ENCODE measurements at places on chromosomes 7 and 10. TPM values are rescaled to one million over a fixed set of nuclear protein-coding genes. Genes with fewer than 3 reads are reported as not detected.

- peak; percentile 16 for DNase-seq
These were observed 675.6 kb upstream of the POT1 start for GRCh38 chr7:125605241-125605640.

- DNase-seq, result no peak
These were observed 68.0 kb downstream of the EXOC4 start for GRCh38 chr7:133320891-133321290.

GRCh38 chr7:142030848-142031247, 35.2 kb downstream of the MGAM start:
- DNase-seq, result no peak

- DNase-seq, result no peak
These were observed 138.9 kb upstream of the PTN start for GRCh38 chr7:137482466-137482865.

DNA sequence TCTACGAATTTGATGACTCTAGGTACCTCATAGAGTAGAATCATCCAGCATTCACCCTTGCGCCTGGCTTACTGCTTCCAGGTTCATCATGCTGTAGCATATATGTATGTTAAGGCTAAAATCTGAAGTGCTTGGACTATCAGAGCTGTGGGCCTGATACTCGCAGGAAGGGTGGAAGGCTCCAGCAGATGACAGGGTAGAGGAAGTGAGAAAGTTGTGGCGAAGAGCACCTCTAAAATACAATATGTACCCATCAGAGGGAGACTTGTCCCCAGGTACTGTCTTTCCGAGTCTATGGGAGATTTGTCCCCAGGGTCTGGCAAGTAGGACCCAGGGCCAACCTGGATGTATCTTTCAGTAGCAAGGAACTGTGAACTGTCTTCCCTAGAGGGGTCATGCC, 48.1 kb upstream of the PLEKHA1 start:
- no peak for DNase-seq

DNA sequence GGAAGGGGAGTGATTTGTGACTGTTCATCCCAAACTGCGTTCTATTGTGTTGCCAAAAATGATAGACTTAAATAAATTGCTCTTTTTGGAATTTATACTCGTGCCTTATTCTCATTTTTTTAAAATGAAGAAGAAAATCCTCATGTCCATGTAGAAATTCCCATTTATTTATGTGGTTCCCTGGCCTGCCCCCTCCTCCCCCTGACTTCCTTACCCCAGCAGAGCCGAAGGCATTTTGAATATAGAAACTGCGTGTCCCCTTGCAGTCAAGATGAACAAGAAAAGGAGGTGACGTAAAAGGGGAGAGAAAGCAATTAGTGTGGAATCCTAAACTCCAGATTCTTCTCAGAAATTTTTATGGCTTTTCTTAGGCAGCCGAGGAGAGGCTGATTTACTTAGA, 126.1 kb downstream of the FAM204A start:
- no peak for DNase-seq

- no peak for DNase-seq
These were observed 170.5 kb downstream of the CCDC7 start for GRCh38 chr10:32616438-32616837.

DNA sequence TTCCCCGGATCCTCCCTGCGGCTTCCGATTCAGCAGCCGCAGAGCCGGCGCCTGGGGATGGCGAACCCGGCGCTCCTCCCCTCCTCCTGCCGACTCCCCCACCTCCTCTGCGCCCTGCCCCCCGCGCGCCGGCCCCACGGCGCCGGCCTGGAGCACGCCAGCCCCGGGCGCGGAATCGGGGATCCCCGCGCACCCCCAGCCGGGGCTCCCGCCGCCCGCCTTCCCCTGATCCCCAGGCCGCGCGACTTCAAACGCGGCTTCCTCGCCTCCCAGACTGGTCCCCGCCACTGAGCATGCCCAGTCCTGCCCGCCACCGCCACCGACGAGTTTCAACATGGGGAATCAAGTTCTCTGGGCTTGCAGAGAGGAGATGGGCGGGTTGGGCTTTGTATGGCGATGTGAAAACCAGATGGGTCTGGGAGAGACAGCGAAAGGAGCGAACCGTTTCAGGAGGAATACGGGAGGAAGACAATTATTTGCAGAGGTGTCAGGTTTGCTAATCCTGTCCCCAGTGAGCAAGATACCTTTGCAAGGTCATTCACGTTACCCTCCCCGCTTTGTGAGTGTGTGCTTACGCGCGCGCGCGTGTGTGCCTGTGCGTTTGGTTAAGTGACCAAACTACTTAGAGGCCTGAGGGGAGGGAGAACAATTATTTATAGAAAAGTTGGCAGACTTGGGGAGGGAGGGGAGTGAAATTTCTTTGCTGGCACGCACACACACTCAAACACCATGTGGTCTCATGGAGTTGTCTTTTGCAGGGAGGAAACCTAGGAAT, at the start of gene PANK1:
TSS of gene PANK1 (minus strand) at position 276 of the 775 bp plus-strand sequence. CDS start 351 bp downstream, outside the sequence.
- peak; percentile 94 for DNase-seq

GRCh38 chr10:22609251-22609650, 105.1 kb downstream of the PIP4K2A start:
- no peak for DNase-seq

The PSPH gene
- total RNA-seq, result 191 TPM

The GJD4 gene
- total RNA-seq, result not detected

The C10orf67 gene
- 0.16 TPM for total RNA-seq

The DAGLB gene
- total RNA-seq, result 20.7 TPM
